ENCODE measurements at places on chromosomes 4 and X. TPM values are rescaled to one million over a fixed set of nuclear protein-coding genes. Genes with fewer than 3 reads are reported as not detected.

TLR10 gene
- 0.12 TPM for total RNA-seq

KCNE5 gene
- total RNA-seq: not detected

NKX3-2 gene
- not detected for total RNA-seq

CT45A6 gene
- total RNA-seq: not detected

AMBN gene
- total RNA-seq: not detected

XAGE2 gene
- total RNA-seq: not detected

C4orf54 gene
- total RNA-seq: not detected

ASB9 gene
- 0.48 TPM for total RNA-seq

HSFX1 gene
- total RNA-seq: 0.27 TPM

SMIM9 gene
- total RNA-seq: not detected

CT45A9 gene
- total RNA-seq: not detected

DACH2 gene
- total RNA-seq: not detected

SEC24D gene
- 28.4 TPM for total RNA-seq

TMSB15B gene
- 8.6 TPM for total RNA-seq

ADGRL3 gene
- total RNA-seq: not detected

SOD3 gene
- total RNA-seq: not detected

ART3 gene
- not detected for total RNA-seq

TAF9B gene
- 25.9 TPM for total RNA-seq

NMU gene
- not detected for total RNA-seq

GLOD5 gene
- not detected for total RNA-seq

GASK1B gene
- total RNA-seq: not detected

FANCB gene
- 16.5 TPM for total RNA-seq

GAB3 gene
- total RNA-seq: 1.4 TPM

C1QTNF7 gene
- not detected for total RNA-seq

TBX22 gene
- total RNA-seq: not detected

SYTL5 gene
- not detected for total RNA-seq

SSX3 gene
- total RNA-seq: not detected

CD38 gene
- 18.5 TPM for total RNA-seq

ARSD gene
- 0.47 TPM for total RNA-seq

XAGE5 gene
- not detected for total RNA-seq

NLGN3 gene
- 0.81 TPM for total RNA-seq

MAGEA3 gene
- total RNA-seq: not detected

CRMP1 gene
- total RNA-seq: not detected

STEEP1 gene
- total RNA-seq: 19.6 TPM

USP51 gene
- total RNA-seq: 1.1 TPM

PRDM8 gene
- 0.35 TPM for total RNA-seq

FOXO4 gene
- total RNA-seq: 7.9 TPM

SPARCL1 gene
- not detected for total RNA-seq

EDA2R gene
- 5.8 TPM for total RNA-seq

AP1S2 gene
- 18.0 TPM for total RNA-seq

CDKL2 gene
- total RNA-seq: 0.79 TPM

SRPK3 gene
- total RNA-seq: not detected

HMX1 gene
- not detected for total RNA-seq

TMEM192 gene
- 8.9 TPM for total RNA-seq

Data from activated naive CD4-positive, alpha-beta T cell treated with anti-CD3 and anti-CD28 coated beads for 36 hours (primary cell).